ENCODE measurements at places on chromosomes 2 and 18.
A peak's percentile ranks its signal among the peaks of the same experiment; 100 is the strongest.

DNA sequence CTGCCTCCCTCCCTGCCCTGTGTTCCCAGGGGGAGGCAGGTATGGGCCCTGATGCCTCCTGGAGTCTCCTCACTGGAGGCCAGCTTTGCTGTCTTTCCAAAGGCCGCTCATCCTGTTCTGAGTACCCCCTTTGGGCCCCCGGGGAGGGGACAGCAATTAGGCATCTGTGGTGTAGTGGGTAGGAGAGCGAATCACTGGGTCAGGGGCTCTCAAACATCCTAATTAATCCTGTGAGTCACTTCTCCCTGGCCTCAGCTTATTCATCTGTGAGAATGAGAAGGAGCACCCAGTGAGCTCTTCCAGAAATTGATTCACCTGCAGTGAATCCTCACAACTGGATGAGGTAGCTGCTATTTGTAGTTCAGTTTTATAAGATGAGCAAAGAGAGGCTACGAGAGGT is 16.4 kb downstream of the TET3 start:
- no peak for DNase-seq

DNA sequence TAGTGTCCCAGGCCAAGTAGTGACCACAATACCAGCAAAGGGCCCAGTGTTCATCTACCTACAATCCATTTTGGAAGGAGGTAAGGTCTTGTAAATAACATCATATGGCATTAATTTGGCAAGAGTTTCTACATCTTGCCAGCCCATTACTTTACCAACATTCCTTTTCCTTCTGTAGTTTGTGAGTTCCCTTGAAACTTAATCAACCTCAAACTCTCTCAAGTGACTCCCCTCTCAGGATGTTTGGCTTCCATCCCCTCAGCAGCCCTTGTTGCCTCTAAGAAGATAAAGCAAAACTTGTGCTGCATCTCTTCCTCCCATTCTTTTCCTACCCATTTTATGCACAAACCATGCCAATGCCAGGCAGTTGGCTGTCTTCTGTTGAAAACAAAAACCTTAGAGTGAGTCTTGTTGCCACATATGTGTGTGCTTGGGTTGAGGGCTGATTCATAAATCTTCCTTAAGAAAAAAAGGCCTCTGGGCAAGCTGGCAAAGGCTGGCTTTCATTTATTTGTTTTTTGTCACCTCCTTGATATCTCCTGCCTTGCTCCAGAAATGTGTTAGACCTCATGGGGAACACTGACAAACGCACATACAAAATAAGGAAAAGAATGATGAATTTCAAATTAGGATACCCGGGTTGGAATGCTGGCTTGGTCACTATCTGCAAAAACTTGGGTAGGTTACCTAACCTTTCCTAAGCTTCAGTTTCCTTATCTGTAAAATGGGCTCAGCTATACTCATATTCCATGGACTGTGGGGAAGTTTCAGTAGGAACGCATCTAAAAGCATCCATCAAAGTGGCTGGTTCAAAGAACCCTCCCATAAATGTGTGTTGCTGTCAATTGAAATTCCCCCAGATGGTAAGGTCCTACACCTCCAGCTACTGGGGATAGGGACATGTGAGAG is 29.4 kb upstream of the ST3GAL5 start:
- no peak for DNase-seq

GRCh38 chr2:21372654-21373053 is 248.9 kb downstream of the TDRD15 start:
- DNase-seq, result no peak

DNA sequence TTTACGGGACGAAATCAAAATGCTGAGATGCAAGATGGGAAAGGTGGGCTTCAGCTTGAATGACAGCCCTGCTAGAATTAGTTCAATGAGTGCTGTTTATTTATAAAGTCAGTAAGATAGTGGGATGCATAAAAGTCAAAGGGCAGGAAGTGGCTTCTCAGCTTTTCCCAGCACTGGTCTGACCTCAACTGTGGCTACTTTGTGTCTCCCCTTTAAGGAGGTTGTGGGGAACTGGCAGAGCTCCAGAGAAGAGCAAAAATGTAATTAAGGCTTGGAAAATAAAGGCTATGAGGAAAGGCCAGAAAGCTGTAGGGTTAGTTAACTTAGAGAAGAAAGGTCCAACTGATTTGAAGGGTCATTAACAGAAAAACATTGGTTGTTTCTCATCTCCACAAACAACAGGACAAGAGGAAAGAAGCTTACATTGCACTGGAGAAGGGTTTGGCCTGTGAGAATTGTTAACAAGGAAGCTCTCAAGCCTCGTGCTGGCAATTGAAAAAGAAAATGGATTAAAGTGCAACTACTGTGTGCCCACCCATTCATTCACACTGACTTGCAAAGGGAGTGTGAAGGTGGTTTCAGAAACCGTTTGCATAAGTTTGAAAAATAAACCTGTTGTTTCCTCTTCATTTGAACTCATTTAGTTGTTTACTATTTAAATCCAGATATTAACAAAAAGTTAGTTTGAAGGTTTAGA is 68.8 kb upstream of the CD28 start:
- no peak for DNase-seq

DNA sequence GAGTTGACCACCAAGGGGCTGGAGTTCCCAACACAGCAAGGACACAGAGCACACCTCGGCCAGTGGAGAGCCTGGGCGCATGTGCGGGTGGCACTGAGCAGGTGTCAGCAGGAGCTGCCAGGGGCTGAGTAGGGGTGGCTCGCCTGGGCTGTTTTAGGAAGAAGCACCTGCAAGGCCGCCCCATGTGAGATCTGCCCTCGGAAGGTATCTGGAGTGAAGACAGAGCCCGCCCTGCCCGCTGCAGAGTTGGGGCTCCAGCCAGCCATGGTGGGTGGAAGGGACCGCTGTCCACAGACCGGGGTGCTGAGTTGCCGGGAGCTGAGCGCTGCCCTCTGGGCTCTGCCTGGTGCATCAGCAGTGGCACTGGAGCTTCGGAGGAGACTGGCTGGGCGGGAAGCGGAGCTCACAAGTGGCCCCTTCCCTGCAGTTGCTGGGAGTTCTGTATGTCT is 35.2 kb downstream of the MTERF4 start:
- DNase-seq, result no peak

DNA sequence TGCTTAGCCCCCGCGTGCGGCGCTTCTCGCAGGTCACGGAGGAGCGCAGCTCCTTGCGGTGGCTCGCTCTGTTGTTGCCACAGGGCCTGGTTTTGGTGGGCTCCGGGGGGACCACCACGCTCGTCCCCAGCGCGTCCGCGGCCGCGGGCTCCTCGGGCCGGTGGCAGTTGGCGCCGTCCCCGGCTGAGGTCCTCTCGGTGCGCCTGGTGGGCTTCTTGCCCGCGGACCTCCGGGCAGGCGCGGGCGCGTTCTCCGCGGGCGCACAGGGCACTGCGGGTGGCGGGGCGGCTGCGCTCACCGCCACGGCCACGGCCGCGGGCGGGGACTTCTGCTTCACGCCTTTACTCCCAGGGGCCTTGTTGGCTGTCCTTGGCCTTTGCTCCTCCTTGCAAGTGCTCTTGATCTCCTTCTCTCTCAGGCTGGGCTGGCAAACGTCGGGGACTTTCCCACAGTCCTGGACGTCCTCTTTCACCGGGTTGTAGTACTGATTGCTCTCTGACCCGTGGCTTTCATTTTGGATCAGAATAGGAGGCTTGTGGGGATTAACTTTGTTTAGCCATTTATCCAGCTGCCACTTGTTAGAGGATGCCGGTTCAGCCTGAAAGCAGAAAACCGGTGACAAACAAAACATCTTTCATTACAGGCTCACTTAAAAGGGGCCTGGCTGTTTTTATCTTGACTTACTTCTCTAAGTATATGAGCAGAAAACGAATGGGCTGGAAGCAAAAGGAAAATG is 104.0 kb upstream of the REV1 start:
- no peak for DNase-seq

GRCh38 chr2:96872591-96873349 is 2.9 kb upstream of the SEMA4C start:
- DNase-seq, result no peak

- DNase-seq, result peak; percentile 64
Measured at GRCh38 chr2:197803033-197803444, 1.4 kb upstream of the PLCL1 start.

DNA sequence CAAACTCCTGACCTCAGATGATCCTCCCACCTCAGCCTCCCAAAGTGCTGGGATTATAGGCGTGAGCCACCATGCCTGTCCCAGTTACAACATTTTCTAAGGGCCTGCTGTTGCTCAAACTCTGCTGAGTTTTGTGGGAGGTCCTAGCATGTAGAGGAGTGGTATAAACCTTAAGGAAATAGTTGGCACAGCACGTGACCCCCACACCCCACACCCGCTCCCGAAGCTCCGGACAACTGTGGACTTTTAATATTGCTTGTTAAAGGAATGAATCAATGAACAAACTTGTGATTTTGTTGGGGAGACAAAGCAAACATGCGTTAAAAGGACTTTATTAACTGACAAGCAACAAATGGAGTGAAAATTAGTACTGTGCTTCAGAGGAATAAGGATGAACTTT is 137.8 kb upstream of the GATA6 start:
- DNase-seq, result no peak

DNA sequence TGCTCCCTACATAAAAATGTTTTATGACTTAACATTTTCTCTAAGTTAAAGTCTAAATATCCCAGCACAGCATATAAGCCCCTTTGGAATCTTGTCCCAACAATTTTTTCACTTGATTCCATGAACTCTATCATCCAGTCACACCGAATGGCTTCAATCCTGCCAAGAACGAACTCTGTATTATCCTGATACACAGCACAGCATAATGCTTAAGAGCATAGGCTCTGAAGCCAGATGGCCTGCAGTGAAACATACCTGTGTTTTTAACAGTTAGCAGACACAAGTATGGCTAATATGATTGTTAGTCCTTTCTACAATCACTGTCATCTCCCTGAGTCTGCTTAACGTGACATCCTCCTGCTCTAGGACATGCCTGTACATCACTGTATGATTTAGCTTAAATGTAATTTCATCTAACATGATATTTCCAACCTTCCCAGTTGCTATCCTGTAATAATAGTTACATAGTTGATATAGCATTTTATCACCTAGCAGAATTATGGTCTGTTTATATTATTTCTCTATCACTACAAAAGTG is 669.5 kb downstream of the ERBB4 start:
- no peak for DNase-seq

GRCh38 chr2:31138037-31138962 is at the start of gene GALNT14:
GALNT14 (minus strand) TSS chr2:31138440; CDS start chr2:31138086, 354 bp downstream.
- DNase-seq, result no peak

- DNase-seq, result no peak
Measured at GRCh38 chr2:139550873-139551272, 770.7 kb upstream of the NXPH2 start.

GRCh38 chr2:108577099-108577498 is 42.8 kb downstream of the LIMS1 start:
- no peak for DNase-seq

GRCh38 chr2:119147776-119148715 is 10.5 kb downstream of the C1QL2 start:
- no peak for DNase-seq

DNA sequence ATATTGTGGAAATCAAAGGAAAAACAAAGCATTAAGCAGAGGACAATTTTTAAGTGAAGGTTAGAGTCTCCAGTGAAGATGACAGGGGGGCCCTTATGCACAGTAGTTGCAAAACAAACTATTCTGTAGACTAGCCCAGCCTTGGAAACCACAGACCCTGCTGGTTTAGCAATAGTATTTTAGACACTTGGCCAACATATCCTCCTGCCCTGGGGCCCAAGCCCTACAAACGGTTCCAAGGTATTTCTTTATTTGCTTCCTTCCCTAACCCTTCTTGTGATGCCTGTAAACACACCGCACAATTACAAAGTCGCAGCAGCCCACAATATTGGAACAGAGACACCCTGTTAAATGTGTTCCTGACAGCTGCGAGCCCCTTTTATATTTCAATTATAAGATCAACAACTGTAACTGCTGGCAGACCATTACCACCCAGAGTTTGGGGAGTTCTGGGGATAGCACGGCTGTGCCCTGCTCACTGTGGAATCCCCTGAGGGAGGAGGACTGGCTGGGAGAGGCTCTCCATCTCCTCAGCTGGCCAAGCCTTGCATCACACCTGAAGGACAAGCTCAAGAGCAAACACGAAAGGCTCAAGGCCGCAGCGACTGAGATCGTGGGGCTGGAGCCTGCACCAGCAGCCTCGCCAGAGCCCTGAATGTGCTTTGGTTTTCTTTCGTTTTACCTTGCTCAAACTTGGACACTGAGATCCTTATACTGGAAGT is 282.2 kb upstream of the ATP5MC3 start:
- DNase-seq, result no peak

- no peak for DNase-seq
Measured at GRCh38 chr2:144770616-144771230, 250.8 kb upstream of the ZEB2 start.

DNA sequence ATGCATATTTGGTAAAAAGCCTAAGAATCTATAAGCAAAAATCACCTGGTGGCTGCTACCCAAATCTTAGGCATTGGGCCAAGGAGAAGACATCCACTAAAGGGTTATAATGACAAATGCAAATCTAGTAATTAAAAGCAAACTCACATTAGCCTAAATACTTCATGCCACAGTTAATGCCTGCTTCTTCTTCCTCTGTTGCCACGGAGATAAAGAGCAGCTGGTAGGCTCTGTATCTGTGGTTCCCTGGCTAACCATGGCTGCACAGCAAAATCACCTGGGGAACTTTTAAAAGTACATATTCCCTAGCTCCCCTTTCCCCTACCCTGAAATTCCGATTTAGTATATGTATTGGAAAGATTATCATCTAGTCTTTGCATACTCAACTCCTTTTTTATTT is 114.3 kb downstream of the LNPK start:
- no peak for DNase-seq

GRCh38 chr2:6885968-6886367 is 8.4 kb downstream of the RSAD2 start:
- DNase-seq, result no peak

DNA sequence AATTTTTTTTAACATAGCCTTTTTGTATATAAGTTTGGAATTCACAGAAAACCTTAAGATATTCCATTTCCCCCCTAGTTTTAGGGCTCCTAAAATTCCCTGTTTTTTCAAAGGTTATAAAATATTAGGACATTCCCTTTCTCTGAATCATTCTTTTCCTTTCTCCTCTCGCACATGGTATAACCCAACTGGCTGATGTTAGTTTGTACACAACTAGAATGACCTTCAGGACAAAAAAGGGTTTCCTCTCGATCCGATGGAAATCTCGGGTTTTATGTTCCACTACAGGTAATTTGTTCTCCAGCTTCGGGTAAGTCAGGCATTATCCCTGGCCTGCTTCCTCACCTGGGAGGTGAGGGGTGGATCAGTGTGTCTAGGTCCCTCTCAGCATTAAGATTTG is 215.1 kb downstream of the LDLRAD4 start:
- DNase-seq, result no peak

DNA sequence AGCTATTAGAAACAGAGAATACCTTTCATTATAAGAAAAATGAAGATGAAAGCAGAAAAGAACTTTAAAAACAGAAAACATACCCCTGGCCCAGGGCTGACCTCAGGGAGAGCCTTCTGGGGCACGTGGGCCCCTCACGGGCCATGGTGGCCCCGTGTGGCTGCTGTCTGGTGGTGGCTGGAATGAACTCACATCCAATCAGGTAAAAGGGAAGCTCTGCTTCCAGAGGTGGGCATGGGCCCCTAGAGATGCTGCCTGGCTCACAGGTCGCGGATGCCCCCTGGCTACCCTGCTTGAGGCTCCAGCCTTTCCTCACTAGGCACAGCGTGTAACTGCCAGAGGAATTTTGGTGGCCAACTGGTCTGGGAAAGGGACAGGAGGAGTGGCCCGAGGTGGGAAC is 16.6 kb downstream of the SNORC start:
- no peak for DNase-seq
